ENCODE measurements at places on chromosomes 13 and 19.
A peak's percentile ranks its signal among the peaks of the same experiment; 100 is the strongest.

DNA sequence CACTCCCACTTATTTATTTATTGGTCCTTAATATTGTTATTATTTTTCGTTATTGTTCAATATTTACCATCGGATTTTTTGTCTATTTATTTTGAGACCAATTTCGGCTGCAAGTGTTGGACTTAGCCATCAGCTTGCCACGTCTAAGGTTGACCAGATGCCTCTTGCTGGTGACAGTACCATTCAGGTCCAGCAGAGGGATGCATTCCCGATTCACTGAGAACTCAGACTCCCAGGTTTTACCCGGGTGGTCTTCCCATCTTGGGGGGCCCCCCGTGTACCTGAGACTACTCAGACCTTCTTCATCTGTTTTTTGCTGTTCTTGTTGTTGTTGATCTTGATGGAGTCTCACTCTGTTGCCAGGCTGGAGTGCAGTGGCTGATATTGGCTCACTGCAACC is 1435.2 kb downstream of the UQCRFS1 start:
- no peak for DNase-seq

- peak; percentile 22 for DNase-seq
Measured at GRCh38 chr19:9406798-9407352, 28.5 kb downstream of the ZNF266 start.

- DNase-seq = no peak
Measured at GRCh38 chr13:105442949-105443699, 1092.3 kb downstream of the EFNB2 start.

DNA sequence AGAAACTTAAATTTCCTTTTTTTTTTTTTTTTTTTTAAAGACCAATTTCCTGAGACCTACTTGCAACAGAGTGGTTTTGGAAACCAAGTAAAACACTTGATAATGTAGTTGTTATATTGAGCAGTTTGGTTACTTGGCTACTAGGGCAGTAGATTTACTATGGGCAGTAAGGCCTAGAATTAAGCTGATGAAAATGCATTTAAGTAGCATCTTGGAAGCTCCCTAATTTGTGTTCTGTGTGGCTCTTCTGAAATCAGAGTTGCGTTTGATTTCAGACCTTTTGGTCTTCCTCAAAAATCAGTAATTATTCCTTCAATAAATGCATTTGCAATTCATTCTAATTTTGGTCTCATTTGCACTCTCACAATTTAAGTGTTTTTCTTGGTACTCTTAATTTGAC is 810 bp downstream of the GPR180 start:
- DNase-seq = no peak

- DNase-seq = no peak
Measured at GRCh38 chr13:80040981-80041317, 300.0 kb downstream of the SPRY2 start.

GRCh38 chr13:99653526-99653925 is 152.3 kb downstream of the TM9SF2 start:
- DNase-seq = no peak

- no peak for DNase-seq
Measured at GRCh38 chr13:20672772-20673171, 30.7 kb upstream of the IL17D start.

DNA sequence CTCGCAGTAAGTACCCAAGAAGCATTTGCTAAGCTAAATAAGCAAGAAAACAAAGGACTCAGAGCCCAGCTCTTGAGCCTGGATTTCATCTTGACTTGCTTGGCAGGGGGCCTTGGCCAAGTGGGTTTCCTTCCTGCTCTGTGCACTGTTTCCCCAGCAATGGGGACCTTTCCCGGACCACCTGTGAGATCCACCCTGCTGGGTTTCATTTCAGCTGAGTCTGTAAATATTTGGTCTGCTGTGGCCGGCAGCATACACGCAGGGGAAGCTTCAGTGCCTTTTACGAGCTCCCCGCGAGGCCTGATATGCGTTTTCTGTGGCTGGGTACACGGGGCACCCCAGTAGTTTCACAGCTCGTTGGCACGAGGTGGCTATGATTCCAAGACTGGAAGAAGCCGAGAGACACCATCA is 12.4 kb upstream of the TINCR start:
- no peak for DNase-seq

DNA sequence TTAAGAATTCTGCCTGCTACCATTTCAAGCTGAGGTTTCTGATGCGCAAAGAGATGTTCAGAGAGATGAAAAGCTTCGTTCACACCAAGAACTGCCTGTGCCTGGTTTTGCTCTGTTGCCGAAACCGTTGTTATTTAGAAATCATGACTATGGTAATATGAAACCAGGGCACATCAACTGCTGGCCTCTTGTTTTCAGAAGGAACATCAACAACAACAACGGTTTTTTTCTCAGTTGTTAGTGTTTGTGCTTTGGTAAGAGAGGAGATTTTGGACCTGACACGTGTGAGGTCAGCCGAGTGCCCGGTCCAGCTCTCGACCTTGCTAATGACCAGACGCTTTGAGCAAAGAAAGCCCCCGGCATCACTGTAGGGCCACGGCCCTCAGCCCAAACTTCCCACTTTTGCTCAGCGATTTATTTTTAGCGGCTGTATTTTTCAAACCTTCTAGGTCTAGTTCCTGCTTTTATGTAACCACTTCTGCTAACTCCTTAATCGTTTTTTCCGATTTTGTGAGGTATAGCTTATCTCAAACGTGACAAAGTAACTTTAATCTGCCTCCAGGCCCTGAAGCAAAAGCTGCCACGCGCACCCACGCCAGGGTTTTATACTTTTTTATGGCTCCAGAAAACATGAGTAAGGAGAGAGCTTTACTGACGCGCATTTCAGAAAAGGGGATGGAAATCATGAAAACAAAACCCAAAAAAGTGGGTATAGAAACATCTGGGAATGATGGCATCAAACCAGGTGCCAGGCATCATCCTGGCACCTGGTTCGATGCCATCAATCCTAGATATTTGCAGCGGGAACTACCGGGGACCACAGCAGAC is 42.0 kb downstream of the KLF2 start:
- DNase-seq = no peak

DNA sequence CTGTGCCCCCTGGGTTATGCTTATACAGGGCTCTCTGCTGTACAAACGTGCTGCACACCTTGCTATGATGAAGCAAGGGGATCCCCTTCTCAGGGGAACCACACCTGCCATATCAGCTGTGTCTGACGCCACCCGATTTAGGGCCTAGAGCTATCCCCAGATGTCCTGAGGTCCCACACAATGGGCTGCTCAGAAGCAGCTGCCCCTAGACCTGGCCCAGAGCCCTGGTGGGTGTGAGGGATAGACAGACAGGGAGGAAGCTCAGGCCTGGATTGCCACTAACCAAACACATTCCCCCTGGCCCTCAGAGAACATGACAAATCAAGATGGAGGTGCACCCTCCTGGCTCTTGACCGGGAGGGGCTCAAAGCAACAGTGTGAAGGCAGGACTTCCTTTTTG is 59.3 kb downstream of the TSHZ3 start:
- no peak for DNase-seq

GRCh38 chr13:38967446-38967845 is 23.2 kb downstream of the STOML3 start:
- no peak for DNase-seq

DNA sequence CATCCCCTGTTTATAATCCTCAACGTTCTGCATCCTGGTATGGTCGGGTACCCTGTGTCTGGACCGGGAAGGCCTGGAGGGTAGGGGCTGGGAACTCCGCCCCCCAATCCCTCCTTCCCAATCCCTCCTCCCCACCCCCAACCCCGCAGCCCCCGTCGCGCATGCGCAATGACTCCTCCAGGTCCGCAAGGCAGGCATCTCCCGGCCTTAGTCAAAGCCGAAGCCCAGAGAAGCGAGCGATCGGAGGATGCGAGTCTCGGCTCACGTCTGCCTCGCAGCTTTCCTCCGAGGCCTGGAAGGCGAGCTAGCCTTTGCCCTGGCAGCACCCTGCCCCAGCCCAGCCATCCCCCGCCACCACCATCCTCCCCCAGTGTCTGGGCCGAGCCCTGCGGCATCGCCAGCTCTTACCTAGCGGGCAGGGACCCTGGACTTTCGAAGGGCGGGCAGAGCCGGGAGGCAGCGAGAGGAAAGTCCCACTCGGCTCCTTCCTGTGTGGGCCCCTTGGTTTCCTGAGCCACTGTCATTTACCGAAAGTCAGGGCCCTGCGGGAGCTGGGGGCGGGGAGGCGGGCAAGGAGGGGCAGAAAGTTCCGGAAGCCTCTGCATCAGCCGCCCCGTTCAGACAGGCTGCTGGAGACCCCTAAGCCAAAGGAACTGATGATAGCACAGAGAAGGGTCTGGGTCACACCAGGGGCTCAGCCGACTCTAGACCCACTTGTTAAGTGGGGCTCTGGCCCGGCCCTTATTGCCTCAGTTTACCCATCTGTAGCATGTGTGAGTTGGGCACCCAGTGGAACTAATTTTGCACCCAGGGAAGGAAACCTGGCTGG is at the start of gene JAK3:
Gene JAK3 (minus strand): TSS at position 445 of the 829 bp plus-strand sequence. CDS start 3,565 bp downstream, outside the sequence.
- peak; percentile 84 for DNase-seq

GRCh38 chr13:98976941-98977340 is 923 bp downstream of the DOCK9 start:
- no peak for DNase-seq
